ENCODE measurements at places on chromosomes 5 and 9.

DNA sequence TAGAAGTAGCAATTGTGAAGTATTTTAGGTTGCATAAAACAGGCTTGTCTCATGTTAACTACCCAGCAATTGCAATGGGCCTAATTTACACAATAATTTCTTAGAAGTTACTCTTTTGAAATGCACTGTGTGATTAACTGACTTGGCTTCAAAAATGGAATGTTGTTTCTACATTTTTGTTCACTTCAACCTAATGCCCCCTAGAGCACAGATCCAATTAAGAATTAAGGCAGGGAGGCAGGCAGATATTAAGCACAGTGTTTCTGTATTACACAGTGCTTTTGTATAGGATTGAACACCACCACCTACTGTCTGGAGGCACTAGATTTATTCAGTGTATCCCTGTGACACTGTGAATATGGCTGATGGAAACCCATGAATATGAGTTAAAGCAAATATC is 302.1 kb downstream of the FBXL17 start:
- DNase-seq, result no peak

DNA sequence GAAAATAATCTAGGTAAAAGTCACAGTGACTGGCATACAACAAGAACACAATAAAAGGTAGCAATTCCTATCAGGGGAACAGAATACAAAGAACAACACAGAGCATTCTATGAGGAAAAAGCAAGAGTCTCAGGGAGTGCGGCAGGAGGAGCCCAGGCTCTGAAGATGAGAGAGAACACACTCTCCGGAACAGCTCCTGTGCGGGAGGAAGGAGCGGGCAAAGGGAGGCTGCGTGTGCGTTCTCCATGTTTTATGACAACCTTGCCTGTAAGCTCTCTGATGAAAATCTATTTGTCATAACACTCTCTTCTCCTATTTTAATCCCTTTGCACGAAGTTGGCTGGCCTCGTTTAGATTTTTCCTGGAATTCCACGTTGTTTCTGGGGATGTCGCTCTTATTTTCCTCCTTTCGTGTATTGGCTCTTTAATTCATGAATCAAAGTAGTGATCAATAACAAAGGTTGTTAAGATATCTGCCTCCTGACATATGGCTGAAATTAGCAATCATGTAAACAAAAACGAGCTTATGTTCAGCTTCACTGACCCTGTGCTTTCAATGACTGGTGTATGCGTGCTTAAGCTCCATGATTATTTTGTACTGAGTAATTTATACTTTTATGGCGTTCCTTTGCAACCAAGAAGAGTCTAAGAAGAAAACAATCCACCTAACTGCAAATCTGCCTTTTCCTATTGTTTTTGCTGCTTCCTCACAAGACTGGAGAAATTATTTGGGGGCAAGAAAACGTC is 109.5 kb downstream of the MYO10 start:
- DNase-seq, result no peak

- DNase-seq, result no peak
Observed at GRCh38 chr5:36969700-36970395, 93.3 kb downstream of the NIPBL start.

DNA sequence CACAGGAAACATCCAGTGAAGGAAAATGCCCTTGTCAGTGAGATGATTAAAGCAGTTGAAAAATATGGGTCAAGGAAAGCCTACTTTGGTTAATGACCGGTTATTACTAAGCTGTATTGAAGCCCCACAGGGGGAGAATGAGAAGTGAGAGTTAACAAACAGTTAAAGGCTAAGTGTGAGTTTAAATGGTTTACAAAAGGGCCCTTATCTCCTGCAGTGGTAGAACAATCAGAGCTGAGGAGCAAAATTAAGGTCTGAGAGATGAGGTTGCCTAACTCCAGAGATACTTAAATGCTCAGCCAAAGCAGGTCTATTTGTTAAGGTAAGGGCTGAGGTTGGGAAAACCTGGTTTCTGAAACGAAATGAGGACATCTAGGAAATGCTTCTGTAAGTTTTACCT is 75.1 kb upstream of the FER start:
- DNase-seq, result no peak

DNA sequence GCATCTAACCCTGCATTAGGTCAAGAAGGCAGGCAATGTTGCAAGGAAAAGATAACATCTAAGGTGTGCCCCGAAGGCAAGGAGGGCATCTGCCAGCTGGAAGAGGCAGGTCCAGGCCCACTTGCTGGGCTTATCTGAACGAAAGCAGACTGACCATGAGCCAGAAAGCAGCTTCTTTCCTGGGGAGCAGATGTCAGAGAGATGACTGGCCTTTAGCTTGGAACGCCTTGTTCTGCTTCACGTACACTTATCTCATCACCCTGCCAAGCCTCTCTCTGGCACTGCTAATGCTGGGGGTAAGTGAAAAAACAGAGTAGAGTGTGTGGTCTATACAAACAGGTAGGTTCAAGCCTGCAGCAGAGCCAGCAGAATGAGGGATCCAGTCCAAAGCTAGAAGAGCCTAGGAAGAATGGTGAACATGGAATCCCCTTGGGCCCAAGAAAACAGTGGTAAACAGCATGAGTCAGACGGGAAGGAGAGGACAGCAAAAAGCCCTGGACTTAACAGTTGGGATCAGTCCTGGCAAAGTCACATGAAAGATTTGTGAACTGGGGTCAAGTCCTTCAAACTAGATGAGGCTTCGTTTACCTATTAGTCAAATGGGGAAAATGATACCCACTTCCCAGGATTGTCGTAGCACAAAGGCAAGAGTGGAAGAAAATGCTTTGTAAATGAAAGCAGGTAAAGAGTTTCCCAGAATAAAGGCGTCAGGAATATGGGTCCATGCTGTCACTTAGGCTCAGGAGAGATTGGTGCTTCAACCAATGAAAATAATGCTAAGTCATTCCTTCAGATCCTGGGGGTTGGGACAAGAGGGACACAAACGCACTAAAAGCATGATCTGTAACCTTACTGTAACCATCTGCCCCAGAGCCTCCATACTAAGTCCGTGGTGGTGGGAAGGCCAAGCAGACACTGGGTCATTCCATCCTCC is 200.9 kb downstream of the SLIT3 start:
- no peak for DNase-seq

GRCh38 chr9:80378669-80379293 is 807.0 kb downstream of the TLE4 start:
- DNase-seq, result no peak

DNA sequence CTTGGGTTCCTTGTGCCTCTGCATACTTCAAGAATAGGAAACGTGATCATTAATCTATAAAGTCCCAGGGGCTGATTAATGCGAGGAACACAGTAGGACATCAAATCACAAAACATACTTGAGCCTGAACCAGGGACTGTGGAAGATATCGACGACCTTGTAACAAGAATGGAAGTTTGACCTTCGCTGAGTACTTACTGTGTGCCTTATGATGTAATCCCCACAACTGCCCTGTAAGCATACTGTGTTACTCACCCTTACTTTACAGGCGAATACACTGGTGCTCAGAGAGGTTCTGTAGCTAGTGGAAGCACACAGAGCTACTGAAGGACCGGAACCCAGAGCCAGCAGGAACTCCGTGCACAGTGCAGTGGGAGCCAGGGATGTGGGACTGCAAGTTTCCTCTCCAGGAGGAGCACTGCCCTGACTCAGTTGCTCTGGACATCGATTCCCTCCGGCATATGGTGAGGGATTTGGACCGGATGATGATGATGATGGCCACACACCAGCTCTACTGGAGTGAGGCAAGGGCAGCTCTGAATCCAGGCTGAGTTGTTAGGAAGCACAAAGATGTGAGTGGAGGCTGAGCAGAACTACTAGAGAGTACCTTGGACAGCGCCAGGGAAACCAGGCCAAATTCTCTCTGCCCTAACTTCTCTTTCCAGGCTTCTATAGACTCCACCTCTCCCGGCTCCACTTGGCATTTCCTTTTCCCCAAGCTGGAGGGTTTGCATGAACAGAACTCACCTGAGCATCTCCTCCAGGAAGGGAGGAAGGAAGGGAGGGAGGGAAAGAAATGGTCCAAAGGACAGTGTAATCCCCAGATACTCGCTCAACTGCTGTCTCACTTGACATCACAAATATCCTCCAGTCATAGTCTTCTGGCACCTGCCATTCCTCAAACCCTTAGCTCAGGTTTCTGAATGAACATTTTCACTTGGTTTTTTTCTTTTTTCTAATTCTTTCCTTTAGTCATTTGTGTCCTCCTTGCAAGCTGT is 1.5 kb upstream of the GABBR2 start:
- no peak for DNase-seq

GRCh38 chr5:142605611-142606010 is 80.3 kb downstream of the FGF1 start:
- no peak for DNase-seq

GRCh38 chr5:95086927-95087815 is 197.7 kb downstream of the MCTP1 start:
- no peak for DNase-seq

- no peak for DNase-seq
Observed at GRCh38 chr9:2833096-2833495, 10.8 kb downstream of the PUM3 start.

GRCh38 chr5:180785121-180785781 is 17.4 kb downstream of the MGAT1 start:
- DNase-seq, result no peak

DNA sequence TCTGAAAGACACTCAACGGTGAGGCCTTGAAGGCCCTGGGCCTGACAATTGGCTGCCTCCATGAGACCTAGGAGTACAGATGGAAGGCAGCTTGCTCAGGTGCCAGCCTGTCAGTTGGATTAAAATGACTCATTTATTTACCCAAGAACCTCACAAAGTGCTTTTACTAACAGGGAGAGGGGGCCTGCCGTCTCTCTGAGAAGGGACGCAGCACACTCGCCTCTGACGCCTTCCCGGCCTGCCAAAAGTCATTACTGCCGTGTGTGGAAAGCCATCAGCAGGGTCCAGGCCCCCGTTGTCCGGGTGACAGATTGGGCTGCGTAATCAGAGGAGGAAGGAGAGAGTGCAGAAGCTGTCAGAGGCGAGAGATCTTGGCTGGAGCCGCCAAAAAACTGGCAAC is 32.4 kb downstream of the DDX31 start:
- no peak for DNase-seq

GRCh38 chr5:72543811-72544210 is 36.6 kb upstream of the ZNF366 start:
- no peak for DNase-seq

GRCh38 chr5:56145106-56145505 is 88.0 kb downstream of the ANKRD55 start:
- DNase-seq, result no peak

DNA sequence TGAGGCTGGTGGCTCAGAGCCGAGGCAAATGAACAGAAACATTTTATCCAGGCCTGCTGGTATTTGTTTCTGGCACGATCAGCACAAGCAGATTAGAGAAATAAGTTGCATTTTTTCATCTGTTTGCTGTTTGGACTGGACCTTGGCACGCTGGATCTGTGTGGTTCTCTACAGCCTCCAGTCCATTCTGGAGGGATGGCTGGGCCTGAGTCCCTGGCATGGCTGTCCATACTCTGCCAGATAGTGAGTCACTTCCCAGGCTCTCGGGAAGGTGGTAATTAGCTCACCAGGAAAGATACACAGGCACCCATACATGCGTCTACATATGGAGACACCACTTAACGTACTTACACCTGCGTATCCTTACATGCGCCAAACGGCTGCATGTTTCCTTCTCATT is 78.6 kb downstream of the SPRY4 start:
- DNase-seq, result no peak

DNA sequence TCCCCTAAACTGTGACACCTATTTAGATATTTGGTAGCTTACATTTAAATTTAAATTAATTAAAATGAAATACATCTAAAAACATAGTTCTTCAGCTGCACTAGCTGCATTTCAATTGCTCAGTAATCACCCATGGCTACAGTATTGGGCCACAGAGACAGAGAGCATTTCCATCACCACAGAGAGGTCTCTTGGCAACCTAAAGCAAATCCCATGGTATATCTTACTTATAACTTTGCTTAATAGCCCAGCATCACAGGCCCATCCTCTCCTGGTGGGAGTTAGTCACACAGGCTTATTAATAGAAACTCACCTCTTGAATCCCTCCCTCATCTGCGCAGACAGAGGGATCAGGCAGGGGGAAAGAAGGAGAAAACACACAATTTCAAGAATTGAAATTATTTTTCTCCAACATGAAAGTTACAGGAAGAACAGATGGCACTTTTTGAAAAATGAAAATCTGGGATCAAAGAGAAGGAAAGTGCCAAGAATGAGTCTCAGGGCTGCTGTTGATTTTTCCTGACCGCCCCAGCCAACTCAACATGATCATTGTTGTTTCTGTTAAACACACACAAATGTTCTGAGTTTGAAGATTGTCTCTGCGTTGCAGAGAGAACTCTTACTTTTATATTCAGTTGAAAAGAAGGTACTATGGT is 144.6 kb downstream of the CMYA5 start:
- no peak for DNase-seq

DNA sequence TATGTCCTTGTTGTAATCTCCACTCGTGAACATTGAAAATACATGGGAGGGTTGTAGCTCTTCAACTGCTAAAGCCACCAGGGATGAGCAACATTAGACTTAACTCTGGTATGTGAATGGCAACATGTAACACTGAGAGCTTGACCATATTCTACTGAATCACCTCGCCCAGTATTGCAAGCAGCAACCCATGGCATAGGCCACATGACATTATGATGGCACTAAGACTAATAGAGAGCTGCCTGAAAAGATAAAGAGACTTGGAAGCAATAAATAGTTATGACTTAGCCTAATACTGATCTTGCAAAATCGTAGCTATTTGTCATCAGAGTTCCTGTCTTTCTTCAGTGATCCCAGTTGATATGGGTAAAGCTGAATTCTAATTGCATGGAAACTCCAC is 108.4 kb upstream of the NREP start:
- no peak for DNase-seq

DNA sequence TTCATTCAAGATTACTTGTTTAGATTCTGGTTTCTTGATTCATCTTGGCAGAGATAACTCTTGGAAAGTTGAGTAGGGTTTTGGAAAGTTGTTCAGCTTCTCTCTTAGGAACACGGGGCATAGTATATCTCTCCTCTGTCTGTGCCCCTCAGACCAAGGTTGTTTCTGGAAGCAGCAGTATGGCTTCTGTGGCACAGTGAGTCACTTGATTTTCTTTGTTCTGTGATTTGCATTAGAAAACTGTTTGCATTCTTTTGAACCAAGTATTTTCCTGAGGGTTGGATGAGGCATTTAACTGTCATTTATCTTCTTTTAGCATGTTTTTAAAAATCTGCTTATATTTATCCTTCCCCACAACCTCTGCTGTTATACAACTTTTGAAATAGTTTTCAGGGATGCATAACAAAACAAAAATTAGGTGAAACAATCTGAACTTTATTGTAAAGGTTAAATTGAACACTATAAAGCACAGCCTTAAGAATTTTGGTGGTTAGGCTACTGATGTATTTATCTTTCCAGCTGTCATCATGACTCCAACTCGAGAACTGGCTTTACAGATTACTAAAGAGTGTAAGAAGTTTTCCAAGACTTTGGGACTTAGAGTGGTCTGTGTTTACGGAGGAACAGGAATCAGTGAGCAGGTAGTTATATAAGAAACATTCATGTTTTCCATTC is 26.5 kb downstream of the DDX46 start:
- DNase-seq, result no peak
